PC-3 (cell line): ENCODE measurements at places on chromosomes 7 and 10.

GRCh38 chr7:30750683-30751650 lies 968 bp upstream of the INMT start:
- no peak for DNase-seq

DNA sequence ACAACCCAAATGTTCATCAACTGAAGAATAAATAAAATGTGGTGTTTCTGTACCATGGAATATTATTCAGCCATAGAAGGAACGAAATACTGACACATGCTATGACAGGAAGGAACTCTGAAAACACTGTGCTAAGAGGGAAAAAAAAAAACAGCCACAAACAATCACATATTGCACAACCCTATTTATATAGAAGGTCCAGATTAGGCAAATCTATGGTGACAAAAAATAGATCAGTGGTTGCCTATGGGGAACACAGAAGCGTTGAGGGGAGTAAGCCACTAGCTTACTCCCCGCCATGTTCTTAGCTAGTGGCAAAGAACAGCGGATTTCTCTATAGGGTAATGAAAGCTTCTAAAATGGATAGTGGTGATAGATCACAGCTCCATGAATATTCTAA lies 198.4 kb downstream of the TPST1 start:
- DNase-seq: no peak

DNA sequence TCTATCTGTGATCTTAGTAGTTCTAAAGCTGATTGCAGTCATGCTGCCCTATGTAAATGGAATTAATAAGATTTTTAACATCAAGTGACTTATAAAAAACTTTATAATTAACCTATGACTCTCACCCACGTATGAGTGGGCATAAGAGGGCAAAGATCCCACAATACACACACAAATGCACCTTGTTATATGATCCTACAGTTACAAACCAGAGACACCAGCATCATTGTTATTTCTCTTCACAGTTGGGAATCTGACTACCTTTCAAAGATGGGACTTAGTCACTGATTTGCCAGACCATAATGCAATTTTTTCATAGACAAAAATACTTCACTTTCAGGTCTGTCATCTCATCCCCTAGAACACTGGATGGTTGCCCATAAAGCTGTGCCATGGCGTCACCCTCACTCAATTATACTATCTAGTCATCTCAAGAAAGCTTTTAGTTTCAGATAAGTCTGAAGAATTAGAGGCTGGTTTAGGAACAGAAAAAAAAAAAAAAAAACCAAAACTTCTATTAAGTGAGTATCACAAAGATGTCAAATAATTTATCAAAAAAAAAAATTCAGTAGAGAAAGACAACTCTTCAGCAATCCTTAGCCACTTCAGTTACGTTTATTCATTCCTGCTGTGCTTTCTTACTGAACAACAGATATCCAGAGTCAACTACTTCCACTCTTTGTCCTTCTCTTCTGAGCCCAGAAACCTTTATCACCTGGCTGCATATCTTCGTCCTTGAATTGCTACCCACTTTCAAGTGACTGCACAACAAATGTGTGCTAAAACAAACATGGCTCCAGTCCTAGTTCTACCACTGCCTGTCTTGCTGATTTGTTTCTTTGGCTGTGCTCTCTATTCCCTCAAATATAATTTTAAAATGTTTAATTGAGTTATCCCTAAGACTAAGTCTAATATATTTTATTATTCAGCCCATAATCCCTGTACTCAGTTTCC lies 175.0 kb upstream of the CHRM2 start:
- DNase-seq: no peak

GRCh38 chr10:42932735-42933447 lies 144.0 kb upstream of the RET start:
- no peak for DNase-seq
